ENCODE measurements at places on chromosomes 5 and 9.

DNA sequence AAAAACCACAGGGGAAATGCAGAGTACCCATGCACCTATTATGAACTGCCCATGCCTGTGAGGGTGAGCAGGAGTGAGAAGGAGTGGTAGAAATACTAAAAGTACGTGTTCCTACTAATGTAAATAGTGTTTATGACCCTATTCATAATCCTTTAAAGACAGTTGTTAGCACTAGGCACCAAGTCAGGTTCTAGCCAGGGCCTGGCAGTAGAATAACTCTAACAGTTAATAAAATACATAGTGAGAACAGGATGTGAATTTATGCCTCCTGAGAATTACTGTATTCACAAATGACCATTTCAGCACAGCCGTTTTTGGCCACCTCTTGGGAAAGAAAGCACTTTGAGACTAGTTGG is 103.2 kb upstream of the TARS1 start:
- DNase-seq: no peak

DNA sequence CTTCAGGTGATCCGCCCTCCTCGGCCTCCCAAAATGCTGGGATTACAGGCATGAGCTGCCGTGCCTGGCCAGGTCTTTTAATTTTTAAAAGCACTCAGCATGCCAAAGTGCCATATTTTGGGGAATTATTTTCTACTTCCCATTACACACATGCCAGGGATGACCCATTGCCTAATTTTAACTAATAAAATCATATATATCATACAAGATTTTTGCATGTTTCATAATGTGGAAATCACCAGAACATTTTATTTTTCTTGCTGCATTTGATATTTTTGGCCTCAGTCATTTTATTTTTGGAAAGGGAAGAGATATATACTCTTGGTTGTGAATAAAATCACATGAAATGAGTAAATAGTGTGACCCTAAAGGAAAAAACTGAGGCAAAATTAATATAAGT is 45.3 kb upstream of the TENT2 start:
- no peak for DNase-seq

- no peak for DNase-seq
Measured at GRCh38 chr9:18761742-18762300, 271.2 kb downstream of the SAXO1 start.

DNA sequence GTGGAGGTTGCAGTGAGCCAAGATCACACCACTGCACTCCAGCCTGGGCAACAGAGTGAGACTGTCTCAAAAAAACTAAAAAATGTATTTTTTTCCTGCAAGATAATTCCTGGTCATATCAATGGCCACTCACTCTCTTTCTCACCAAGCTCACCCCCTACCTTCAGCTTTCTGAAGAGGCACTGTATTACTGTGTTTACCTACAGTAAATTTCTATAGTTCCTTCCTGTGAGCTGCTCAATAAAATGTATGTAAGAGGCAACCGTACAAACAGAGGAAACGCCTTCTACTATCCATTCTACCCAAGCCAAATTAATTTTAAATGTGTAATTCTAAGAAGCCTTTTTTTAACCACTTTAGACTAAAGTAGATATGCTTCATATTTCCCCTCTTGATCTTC is 929.3 kb upstream of the DMAC1 start:
- no peak for DNase-seq

DNA sequence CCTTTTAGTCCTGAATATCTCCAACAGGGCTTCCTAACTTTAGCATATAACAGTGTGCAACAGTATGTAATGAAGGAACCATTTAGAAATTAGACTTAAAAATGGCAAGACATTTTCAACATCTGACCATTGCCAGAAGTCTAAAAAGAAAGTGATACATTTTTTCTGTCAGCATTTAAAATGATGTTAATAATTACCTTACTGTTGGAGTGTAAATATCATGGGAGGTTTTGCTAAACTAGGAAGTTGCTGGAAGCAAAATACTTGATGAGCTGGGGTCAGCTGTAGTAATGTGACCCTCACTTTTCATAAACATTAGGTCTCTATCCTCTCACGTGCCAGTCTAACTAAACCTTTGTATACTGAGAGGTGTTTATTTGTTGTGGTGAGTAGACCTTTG is 68.8 kb downstream of the NTRK2 start:
- DNase-seq: no peak

DNA sequence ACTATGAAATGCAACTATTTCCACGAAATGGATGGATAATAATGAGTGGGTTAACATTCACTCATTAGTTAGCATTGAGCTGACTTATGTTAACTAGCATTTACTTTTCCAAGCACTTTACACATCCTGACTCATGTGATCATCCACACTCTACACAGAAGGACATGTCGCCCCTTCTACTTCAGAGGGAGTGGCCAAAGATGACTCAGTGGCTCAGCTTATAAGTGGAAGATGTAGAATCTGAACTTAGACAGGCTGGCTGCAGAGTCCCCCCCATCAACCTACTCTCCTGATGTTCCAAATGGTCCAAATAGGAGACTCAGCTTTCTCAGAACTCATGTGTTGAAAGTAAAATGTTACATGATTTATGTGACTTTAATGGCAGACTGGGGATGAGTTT is 146.0 kb downstream of the ADCY2 start:
- DNase-seq: no peak

DNA sequence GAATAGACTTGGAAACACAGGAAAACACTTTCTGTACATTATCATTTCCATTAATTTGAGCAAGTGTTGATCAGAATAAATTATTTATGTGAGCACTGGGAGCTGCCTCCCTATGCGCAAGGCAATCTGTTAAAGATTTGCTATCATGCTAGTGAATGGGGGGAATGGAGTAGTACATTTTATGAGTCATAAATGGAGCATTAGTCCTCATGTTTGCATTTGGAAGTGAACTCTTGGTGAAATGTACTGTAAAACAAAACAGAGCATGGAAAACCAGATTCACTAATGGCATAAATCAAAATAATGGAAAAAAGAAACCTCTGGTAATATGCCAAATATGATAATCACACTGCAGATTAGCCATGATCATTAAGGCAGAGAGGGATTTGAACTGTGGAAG is 40.5 kb upstream of the TMC1 start:
- DNase-seq: peak; percentile 67

DNA sequence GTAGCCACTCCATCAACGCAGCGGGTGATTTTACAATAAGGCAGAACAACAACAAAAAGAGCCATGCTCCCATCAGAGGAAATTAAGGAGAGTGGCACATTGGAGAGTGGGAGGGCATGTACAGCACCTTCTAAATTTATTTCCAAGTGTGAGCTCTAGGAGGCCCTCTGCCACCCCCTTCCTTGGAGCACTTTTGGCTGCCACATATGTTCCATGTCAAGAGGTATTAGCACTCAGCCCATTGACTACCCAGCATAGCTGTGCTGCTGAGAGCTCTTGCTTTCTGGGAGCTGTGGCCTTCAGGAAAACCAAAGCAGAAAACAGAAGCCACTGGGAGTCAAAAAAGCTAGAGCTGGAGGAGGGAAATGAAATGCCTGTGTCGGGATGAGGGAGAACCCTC is 200.2 kb upstream of the PANK3 start:
- no peak for DNase-seq

GRCh38 chr9:137486141-137486490 is 27.0 kb upstream of the NSMF start:
- no peak for DNase-seq

GRCh38 chr9:32783168-32783891 is at the start of gene TMEM215:
Gene TMEM215, plus strand, starts transcription at chr9:32783540. Its CDS starts 644 bp downstream, at chr9:32784184.
- no peak for DNase-seq

- DNase-seq: no peak
Measured at GRCh38 chr9:107000218-107000617, 137.3 kb downstream of the ZNF462 start.

- DNase-seq: no peak
Measured at GRCh38 chr9:19199012-19199411, 31.5 kb upstream of the DENND4C start.

Measured in astrocyte (in vitro differentiated cells and primary cell).